ENCODE measurements at places on chromosomes 2 and 18. TPM values are rescaled to one million over a fixed set of nuclear protein-coding genes. Genes with fewer than 3 reads are reported as not detected.

The LINC00305 gene
- not detected for total RNA-seq

The CAPN14 gene
- under 0.01 TPM for total RNA-seq

The ATG4B gene
- total RNA-seq, result 42.7 TPM

The HTR2B gene
- 5.3 TPM for total RNA-seq

The PRSS56 gene
- total RNA-seq, result not detected

The MARCO gene
- not detected for total RNA-seq

The LRP2 gene
- not detected for total RNA-seq

The PIGN gene
- 44.2 TPM for total RNA-seq

The POTEF gene
- total RNA-seq, result 0.29 TPM

The DPYSL5 gene
- not detected for total RNA-seq

The MAP3K19 gene
- not detected for total RNA-seq

The KCNK3 gene
- total RNA-seq, result not detected

The NEU2 gene
- total RNA-seq, result not detected

The ATP6V1C2 gene
- total RNA-seq, result under 0.01 TPM

The ITM2C gene
- total RNA-seq, result 63.7 TPM

The TMEM198 gene
- 1.1 TPM for total RNA-seq

The TMEM247 gene
- not detected for total RNA-seq

The SPATA3 gene
- not detected for total RNA-seq

The SPP2 gene
- not detected for total RNA-seq
